ENCODE measurements at places on chromosomes 5 and 9.

DNA sequence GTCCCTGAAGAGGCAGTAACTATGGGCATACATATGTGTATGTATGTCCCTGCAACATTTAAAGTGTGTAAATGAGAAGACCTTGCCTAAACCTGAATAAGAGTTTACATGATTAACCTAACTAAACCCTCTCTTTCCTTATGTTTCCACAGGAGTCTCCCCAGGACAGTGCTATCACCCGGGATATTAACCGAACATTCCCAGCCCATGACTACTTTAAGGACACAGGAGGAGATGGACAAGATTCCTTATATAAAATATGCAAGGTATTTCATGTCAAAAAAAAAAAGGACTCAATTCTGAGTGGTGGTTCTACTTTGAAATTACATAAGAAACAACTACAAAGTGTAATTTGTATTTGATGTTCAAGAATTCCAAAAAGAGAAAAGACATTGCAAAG is 31.7 kb downstream of the GPR21 start:
- no peak for DNase-seq

DNA sequence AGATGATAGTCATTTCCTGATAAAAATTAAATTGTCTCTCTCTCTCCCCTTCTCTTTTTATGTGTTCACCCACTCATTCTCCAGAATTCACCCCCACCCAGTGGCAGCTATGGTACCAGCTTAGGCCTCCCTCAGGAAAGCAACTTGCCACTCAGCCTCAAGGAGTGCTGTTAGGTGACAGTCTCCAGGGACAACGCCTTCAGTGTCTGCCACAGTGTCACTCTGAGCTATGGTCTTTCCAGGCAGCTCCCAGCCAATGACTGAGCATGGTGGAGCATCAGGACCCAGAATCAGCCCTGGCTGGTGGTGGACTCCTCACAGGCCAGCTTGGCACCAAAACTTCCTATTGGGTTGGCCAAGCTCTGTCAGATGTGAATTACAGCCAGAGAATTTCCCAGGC is 140.9 kb upstream of the PIK3R1 start:
- no peak for DNase-seq

DNA sequence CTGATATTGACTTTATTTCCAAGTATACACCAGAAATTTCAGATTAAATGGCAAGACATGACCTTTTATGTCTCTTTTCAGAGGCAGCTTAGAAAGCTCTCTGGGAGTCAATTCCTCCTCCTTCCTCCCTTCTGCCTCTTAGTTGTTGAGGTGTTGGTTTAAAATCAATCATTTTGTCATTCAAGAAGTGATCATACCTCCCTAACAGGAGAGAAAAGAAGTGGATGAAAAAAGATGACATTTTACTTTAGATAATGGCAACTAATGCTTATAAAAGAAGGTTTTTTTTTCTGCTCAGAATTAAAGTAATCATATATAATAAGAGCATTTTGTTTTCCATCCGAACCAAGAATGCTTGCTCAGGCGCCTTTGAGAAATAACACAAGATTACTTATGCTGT is 448.7 kb downstream of the CTNND2 start:
- no peak for DNase-seq

DNA sequence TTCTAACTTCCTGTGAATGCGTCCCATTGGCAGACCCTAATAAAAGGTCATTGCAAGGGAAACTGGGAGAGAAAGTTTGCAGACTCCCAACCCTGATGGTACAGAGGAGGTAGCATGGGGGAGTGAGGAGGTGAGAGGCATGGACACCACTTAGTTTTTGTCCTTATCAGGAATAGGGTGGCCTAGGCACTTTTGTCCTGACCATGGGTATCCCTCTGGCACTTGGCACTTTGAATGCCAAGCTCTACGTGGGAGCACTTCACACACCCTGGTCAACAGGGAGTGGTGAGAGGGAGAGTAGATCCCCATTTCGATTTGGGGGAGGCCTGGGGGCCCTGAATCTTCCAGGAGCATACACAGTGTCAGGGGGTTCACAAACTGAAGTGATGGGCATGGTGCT is 75.6 kb upstream of the SH3PXD2B start:
- DNase-seq, result no peak

DNA sequence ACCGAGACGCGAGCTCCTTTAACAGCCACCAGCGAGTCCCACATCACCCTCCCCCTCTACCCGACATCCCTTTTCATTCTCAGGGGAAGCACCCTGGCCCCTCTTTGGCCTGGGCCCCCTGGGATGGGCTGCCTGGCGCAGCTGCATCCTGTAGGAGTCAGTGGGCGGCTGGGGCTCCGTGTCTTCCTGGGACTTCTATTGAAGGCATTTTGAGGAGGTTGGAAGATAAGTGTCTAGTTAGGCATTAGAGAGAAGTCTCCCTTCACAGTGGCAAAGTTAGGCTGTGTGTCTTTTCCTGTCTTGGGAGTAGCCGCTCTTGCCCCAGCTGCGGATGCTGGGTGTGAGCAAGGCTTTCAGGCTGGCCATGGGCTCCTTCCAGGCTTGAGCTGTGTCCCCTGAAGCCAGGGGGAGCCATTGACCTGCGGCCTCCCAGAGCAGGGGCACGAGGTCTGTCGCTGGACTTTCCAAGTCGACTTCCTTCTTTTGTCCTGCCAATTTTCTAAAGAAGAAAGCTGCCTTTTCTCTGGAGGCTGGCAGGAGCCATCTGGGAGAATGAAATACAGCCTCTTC is 18.6 kb upstream of the NKD2 start:
- DNase-seq, result peak; percentile 37

DNA sequence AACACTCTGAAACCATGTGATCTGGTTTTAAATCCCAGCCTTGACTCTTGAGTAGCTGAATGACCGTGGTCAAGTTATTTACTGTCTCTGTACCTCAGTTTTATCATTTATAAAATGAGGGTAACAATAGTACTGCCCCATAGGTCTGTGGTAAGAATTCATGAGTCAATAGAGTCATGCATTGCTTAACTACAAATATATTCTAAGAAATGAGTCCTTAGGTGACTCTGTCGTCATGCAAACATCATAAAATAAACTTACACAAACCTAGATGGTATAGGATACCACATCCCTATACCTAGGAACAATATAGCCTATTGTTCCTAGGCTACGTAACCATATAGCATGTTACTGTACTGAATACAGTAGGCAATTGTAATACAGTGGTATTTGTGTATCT is 20.3 kb upstream of the ABCA1 start:
- no peak for DNase-seq

- DNase-seq, result no peak
Measured at GRCh38 chr5:10303699-10304170, 4.0 kb downstream of the CMBL start.

GRCh38 chr5:102211165-102211564 is 84.9 kb downstream of the SLCO4C1 start:
- no peak for DNase-seq

DNA sequence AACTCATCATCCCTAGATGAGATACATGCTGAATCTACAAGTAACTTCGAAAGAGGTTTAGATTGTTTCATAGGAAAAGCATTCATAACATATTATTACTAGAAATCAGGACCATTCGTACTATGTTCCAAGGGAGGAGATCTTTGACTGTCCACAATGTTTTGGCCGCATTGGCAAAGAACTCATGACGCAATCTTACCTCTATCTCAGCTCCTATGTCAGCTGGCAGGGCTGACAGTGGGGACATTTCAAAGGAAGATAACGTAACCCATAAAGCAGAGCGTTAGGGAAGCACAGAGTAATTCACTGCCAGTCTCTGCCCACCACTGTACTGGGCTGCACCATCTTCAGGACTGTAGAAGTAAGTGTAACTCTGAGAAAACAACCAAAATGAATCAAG is 69.7 kb downstream of the EFNA5 start:
- no peak for DNase-seq

DNA sequence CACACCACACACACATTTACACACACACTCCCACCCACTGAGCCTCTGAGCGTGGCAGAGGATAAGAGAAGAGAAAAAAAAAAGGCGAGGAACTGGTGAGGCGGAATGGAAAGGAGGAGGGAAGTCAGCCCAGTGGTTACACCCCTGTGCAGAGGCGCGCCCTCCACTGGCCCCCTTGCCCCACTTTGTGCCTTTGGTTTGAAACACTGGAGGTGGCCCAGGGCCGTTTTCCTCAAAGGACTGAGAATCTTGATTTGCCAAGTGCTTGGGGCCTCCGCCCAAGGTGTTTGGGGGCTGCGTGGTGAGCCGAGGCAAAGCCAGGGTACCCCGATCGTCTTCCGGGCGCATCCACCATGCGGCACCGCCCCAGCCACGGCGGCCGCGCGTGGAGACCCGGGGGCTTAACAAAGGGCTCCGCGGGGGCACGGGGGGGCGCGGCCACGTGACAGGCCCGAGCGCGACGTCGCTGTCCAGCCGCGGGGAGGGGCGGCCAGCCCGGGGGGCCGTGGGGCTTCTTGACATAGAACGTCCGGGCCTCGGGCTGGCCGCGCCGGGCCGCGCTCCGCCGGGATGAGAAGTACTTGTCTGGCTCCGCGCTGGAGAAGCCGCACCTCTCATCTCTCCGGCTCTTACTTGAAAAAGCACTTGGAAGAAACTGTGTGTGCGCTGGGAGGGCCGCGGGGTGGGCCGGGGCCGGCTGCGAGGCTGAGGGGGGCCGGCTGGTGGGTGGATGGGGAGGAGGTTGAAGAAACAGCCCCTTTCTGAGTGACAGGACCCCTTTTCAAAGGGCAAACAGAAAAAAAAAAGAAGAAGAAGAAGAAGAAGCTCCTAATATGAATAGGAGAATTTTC is 21.0 kb downstream of the NR2F1 start:
- DNase-seq, result no peak

- no peak for DNase-seq
Measured at GRCh38 chr9:130736834-130737233, 43.3 kb downstream of the EXOSC2 start.

- DNase-seq, result no peak
Measured at GRCh38 chr5:5005353-5005752, 134.8 kb upstream of the ADAMTS16 start.

DNA sequence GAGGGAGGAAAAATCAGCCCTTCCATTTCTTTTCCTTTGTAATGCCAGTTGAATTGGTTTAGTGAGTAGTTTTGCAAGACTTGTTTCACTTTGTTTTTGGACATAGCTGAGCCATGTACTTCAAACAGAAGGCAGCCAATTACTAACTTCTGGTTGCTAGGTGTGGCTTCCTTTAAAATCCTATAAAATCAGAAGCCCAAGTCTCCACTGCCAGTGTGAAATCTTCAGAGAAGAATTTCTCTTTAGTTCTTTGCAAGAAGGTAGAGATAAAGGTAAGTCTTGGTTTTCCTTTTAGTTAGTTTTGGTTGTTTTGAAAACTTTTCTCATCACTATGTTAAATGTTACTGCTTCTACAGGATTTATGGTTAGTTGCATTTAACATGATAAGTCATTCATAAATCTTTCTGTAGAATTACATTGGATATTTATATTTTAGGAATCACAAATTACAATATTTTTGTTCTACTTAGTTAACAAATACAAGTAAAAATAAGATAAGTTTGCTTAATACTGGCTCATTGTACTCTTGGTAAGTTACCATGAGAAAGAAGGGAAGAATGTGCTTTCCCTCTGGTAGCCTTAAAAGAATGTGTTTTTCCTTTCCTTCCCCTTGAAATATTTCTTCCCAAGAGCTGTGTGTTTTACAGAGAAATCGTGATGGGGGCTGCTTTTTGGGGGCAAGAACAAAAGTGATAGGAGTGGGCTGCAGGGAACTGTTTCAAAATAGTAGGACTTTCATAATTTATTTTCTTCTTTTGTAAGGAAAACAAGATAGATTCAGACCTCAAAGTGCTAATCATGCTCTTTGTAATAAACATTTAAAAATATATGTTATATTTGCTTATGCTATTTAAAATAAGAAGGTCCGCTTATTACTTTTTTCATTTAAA is at the start of gene ANXA1:
Gene ANXA1, plus strand, starts transcription at position 213 of the 890 bp plus-strand sequence. CDS start 6,671 bp downstream, outside the sequence.
- peak; percentile 87 for DNase-seq
